ENCODE measurements at places on chromosomes 1 and 21.

- no peak for DNase-seq
These were observed 28.4 kb downstream of the PARK7 start for GRCh38 chr1:7989762-7990428.

- no peak for DNase-seq
These were observed 40.3 kb upstream of the DIP2A start for GRCh38 chr21:46418265-46418946.

DNA sequence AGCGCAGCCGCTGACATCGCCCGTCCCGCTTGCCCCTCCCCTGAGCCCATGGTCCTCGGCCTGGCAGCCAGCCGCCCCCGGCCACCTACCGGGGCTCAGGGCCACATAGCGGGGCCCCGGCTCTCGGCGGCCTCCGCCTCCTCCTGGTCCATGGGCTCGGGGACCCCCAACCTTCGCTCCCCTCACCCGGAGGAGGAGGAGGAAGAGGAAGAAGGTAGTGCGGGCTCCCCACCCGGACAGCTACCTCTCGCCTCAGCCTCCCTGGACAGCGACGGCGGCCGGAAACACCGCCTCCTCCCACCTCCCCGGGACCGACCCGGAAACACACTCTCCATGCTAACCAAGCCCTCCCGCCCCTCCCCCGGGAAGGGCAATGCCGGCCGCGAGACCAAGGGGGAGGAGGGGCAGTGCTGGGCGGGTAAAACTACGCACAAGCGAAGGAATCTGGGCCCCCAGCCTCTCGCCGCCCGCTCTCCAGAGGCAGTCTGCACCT, at the start of gene KIAA0319L:
Gene KIAA0319L, minus strand, starts transcription at position 286 of the 493 bp plus-strand sequence. CDS start 2,912 bp downstream, outside the sequence.
- no peak for DNase-seq

- no peak for DNase-seq
These were observed 26.2 kb downstream of the VPS26C start for GRCh38 chr21:37240978-37241377.

- no peak for DNase-seq
These were observed 722 bp downstream of the LZIC start for GRCh38 chr1:9942399-9942938.

DNA sequence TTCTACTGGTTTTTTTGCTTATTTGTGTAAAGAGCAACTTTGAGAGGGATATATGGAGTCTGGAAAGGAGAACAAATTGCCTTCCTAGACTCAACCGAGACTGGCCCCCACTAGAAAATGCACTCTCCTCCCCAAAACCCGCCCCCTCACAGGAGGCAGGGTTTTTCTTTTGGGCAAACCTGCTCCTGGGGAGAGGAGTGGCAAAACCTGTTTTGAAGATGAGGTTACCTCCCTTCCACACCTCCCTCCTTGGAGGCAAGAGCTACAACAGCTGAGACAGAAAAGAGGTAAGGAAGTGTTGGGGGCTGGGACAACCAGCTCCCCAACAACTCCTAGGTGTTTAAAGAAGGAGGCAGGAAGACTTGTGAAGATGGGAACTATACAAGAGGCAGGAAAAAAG, at the start of gene BNIPL:
Gene BNIPL, plus strand, starts transcription at position 231 of the 400 bp plus-strand sequence. Its CDS starts 140 bp downstream, at position 371.
- no peak for DNase-seq

DNA sequence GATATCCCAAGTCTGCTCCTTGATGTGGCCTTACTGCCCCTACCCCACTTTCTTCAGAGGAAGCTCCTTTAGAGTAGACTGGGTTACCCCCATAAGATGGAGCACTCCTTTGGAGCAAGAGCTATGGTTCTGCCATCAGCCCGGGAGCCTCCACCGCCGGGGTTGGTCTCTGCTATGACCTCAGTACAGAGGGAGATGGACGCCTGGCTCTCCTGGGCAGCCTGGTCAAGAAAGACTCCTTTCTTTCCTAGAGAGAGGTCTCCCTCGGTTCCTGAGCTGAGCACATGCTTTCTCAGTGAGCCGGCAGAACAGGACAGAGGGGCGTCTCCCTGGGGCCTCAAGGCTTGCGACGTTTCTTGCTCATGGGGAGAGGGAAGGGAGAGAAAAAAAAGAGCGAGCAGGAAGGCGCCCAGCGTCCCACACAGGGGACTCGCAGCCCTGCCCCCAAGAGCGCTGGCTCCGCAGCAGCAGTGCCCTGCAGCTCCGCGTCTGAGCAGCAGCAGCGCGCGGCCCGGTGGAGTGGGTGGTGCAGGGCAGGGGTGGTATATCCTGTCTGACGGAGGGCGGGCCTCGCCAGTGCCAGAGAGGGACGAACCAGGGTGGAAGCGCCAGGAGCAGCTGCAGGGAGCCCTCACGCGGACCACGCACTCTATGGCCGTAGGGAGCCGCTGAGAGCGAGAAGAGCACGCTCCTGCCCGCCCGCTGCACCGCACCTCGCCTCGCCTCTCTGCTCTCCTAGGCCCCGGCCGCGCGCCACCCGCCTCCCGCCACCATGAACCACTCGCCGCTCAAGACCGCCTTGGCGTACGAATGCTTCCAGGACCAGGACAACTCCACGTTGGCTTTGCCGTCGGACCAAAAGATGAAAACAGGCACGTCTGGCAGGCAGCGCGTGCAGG, at the start of gene PKP1:
Gene PKP1, plus strand, starts transcription at position 576 of the 899 bp plus-strand sequence. Its CDS starts 197 bp downstream, at position 773.
- DNase-seq = no peak

GRCh38 chr1:215201283-215201682, 118.7 kb downstream of the KCNK2 start:
- DNase-seq = no peak

GRCh38 chr1:155990005-155990739, 11.8 kb upstream of the ARHGEF2 start:
- no peak for DNase-seq

DNA sequence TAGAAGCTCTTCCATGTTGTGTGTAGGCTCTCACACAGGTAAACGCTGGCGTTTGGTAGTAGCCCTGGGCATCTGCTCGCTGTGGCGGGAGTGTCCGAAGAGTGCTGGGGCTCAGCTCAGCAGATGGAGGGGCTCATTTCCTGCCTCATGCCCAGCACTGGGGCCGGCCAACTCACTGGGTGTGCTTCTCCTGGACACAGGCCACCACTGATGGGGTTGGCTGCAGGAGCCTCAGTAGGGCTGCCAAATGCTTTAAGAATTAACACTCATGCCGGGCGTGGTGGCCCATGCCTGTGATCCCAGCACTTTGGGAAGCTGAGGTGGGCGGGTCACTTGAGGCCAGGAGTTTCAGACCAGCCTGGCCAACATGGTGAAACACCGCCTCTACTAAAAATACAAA, 20.9 kb downstream of the UQCRHL start:
- DNase-seq = no peak

DNA sequence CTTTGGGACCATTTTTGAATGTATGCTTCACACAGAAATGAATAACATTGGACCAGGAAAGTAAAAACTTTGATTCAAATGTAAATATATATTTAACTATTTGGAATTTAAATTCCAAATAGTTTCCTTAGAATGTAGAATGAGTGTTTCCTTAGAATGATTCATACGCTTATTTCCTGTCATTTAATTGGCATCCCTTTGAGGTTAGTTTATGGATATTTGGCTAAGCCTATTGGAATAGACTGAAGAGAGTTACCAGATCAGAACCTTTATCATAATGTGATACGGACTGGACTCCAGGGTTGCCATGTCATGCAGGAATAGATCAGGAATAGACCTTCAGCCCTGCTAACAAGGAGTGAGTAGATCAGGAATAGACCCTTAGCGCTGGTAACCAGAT, 133.1 kb downstream of the TNNI3K start:
- DNase-seq = no peak

DNA sequence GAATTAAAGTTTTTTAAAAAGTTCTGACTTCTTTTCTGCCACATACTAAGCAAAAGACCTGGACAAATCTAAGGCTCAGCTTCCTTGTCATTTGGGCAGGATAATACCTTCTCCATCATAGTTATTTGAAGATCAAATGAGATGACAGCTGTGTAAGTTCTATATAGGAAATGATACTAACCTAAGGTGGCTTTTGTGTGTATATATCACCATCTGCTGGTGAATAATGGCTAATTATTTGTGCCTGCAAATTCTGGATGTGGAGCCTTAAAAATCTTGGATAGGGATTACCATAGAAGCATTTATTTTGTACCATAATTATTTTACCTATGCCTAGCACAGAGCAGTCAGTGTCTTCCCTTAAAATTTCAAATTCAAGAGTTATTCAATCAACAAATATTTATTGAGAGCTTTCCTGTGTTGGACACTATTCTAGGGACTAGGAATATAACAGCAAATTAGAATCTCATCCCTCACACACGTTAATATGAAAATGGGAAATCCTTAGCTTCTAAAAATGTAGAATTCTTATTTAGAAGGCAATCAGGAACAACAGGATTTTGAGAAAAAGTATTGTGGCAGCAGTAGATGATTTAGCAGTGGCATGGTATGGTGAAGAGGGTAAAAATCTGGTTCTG, 89.8 kb downstream of the TMEM200B start:
- no peak for DNase-seq

DNA sequence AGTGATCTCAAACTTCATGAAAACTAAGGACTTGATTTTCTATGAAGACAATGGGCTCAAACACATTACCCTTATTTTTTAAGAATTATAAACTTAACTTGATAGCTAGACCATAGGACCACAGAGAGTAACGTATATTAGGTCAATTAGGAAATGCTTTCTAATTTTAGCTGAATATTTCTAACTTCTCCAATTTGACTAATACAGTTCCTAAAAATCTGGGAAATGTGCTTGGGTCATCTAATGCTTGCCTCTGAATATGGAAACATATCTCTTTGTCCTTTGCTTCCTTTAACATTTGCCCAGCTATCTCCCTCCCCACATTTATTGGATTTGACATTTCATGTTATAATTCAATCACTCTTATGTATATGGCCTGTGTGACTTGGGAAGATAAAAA, 141.4 kb downstream of the LHX8 start:
- no peak for DNase-seq

- DNase-seq = no peak
These were observed 1388.1 kb downstream of the AMY1C start for GRCh38 chr1:105137543-105138457.

GRCh38 chr1:56216218-56216617, 363.1 kb downstream of the PLPP3 start:
- no peak for DNase-seq

GRCh38 chr1:6256645-6257044, 4.3 kb downstream of the GPR153 start:
- DNase-seq = no peak

DNA sequence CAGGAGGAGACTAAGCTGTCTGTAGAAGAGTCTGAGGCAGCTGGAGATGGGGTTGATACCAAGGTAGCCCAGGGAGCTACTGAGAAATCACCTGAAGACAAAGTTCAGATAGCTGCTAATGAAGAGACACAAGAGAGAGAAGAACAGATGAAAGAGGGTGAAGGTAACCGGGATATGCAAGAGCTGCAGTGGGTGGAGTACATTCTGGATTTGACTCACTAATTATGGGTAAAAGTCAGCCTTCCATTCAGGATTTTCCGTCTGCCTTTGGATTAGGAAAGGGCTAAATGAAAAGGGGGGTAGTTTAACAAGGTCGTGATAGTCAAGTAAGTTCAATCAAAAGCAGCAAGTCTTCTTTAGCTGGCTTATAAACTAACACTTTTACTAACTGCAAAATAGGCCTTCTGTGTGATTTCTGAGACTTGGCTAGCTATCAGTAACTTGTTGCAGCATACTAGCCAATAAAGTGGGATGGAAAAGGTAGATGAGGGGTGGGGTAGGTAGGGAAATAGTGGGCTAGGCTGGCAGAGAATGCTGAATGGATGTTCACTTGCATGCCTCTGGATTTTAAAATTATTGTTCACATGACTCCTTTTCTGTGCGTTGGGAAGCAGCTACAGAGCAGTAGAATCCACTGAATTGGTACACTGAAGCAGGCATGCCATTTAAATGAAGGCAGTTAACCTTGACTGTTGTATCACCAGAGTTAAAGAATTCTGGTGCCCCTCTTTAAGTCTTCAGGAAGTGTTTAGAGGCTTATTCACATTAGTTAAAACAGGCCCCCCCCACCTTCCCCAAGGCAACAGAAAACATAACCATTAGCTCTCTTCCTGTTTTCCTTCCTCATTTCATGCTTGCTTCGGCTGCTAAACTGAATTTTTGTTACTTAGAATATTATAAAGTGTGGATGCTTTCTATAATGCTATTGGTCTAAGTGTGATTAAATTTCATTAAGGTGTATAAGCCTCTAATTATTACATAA, 15.4 kb downstream of the CCDC17 start:
- DNase-seq = no peak

- no peak for DNase-seq
These were observed 5.1 kb upstream of the KRTAP10-10 start for GRCh38 chr21:44632067-44632466.

DNA sequence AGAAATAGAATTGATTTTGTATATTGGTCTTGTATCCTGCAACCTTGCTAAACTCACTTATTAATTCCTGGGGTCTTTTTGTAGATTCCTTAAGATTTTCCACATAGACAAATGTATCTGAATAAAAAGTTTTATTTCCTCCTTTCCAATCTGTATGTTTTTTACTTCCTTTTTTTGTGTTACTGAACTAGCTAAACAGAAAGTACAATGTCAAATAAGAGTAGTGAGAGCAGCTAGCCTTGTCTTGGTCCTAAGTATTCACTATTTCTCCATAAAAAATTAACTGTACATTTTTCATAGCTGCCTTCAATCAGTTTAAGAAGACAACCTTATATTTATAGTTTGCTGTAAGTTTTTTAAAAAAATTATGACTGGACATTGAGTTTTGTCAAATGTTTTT, 74.9 kb downstream of the FASLG start:
- DNase-seq = no peak

DNA sequence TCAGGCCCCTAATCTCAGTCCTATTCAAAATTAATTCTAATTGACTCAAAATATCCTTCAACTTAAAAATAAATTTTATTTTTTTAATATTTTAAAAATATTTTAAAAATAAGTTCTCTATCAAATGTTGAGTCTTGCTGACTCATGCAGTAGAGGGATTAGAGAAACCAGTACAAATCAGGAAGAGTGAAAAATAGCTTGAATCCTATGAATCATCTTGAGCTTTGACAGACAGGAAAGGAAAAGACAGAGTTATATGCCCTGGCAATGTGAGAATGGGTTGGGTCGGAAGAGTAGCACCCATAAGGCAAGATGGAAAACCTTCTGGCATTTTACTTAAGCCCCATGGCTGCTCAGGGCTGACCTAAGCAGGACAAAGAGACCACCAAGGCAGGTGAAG, 346.6 kb upstream of the RUNX1 start:
- DNase-seq = no peak

GRCh38 chr1:28172713-28173150, 3.8 kb downstream of the PTAFR start:
- DNase-seq = no peak

- DNase-seq = no peak
These were observed 203.2 kb upstream of the USP24 start for GRCh38 chr1:55418208-55419000.

DNA sequence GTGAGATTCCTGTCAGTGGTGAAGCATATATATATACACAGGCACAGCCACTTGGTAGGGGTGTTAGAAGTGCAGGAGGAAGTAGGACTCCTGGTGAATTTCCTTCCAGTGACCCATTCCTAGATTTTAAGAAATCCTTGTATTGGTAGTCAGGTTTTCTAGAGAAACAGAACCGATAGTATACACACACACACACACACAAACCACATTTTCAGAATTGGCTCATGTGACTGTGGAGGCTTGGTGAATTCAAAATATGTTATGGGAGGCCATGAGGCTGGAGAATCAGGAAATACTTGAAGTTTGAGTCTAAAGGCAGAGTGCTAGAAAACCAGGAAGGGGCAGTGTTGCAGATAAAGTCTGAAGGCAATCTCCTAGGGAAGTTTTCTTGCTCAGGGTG, 114.2 kb downstream of the FCRL5 start:
- DNase-seq = no peak

GRCh38 chr1:2962946-2963345, 58.3 kb upstream of the ACTRT2 start:
- no peak for DNase-seq

GRCh38 chr1:156372876-156373275, 3.9 kb downstream of the RHBG start:
- DNase-seq = no peak

GRCh38 chr1:156667610-156667967, 9.6 kb downstream of the NES start:
- DNase-seq = no peak

All from effector CD4-positive, alpha-beta T cell (primary cell).